ENCODE measurements at places on chromosomes 7 and 10. TPM values are rescaled to one million over a fixed set of nuclear protein-coding genes. Genes with fewer than 3 reads are reported as not detected.

Gene ANKRD30A
- not detected for total RNA-seq

Gene DGKI
- total RNA-seq = 23.3 TPM

Gene NKX1-2
- total RNA-seq = not detected

DNA sequence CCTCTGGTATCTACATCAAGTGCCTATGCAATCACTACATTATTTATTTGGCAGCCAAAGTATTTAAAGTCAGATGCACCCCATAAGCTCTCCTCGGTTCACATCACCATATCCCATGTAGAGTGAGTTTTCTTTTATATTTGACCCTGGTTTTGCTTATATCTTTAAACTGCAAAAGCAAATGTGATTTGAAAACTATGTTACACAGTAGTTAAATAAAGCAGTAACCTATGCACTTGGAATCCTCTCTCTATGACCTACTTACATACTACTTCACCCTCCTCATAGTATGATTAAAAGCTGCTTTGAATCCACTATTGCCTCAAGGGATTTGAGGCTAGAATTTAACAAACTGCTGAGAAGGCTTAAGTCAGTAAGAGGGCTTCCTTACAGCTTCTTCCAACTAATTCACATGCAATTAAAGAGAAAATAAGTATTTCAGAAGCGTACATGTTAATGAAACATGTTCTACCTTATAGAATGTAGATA, 2.2 kb upstream of the CELF2 start:
- no peak for DNase-seq

- no peak for DNase-seq
Measured at GRCh38 chr10:109894516-109894915, 28.8 kb downstream of the XPNPEP1 start.

Measured in osteoblast (primary cell).